Activated CD4-positive, alpha-beta T cell treated with anti-CD3 and anti-CD28 coated beads, Interleukin-2, amount 10 ng/mL, durations not matched to agents 7 days and 5 days (primary cell): ENCODE measurements at places on chromosomes 5 and 9.

DNA sequence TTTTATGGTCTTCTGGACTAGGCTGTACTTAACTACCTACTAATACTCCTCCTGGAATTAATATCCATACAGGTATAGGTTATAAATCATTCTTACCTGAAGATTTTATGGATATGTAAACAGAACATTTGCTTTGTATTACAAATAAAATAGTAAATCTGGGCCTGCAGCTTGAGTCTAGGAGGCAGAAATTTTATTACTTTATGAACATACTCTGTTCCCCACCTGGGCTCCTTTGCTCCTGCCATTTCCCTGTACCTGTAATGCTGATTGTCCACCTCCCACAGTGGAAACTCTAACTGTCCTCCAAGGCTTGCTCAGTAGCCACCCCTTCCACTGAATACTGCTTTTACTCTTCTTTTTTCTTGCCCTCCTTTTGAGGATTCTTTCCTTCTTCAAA, 108.0 kb downstream of the PAM start:
- no peak for DNase-seq

DNA sequence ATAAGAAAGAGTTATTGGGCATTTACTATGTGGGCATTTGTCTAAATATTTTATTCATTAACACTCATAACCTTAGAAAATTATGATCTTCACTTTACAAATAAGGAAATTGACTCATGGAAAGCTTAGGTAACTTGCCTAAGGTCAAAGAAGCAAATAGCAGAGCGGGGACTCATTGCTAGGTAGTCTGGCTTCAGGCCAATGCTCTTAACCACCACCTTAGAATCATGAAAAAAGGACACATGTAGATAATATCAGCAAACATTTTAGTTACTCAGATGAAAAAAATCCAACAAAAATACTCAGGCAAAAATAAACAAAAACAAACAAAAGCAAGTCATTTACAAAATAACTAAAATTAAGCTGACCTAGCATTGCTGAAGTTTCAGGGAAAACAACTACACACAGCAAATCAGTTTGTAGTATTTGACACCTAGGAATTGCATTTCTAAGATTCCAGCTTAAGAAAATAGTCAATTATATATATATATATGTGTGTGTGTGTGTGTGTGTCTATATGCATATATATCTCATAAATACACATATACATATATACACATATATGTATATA, 166.0 kb downstream of the HMHB1 start:
- DNase-seq, result no peak

GRCh38 chr9:113567361-113568080, 104.0 kb downstream of the RGS3 start:
- no peak for DNase-seq

DNA sequence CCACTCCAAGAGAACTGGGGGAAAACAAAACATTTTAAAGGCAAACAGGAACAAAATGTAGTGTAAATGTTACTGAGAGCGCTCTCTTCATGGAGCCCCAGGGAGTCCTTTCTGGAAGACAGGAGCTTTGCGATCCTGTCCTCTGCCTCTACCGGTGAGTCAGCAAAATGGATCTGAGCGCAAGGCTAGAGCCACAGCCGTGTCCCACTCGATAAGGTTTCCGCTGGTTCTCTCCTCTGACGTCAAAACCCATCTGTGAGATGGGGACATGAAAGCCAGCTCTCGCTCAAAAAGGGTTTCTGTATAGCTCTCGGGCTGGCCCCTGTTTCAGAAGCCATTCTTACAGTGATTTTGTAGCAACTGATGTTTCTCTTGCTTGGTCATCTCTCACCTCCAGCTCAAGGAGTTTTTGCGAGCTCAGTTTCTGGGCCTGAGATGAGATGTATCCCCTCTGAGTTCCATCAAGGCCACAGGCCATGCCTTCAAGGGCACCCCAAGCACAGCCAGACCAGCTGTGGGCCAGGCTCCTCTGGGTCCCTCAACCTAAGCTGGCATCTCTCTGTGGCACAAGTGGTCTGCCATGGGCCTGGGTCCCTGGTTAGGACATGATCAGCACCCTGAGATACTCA, 101.6 kb downstream of the FSTL4 start:
- DNase-seq, result no peak

- DNase-seq, result no peak
These were observed 24.9 kb downstream of the LIFR start for GRCh38 chr5:38531518-38531917.

DNA sequence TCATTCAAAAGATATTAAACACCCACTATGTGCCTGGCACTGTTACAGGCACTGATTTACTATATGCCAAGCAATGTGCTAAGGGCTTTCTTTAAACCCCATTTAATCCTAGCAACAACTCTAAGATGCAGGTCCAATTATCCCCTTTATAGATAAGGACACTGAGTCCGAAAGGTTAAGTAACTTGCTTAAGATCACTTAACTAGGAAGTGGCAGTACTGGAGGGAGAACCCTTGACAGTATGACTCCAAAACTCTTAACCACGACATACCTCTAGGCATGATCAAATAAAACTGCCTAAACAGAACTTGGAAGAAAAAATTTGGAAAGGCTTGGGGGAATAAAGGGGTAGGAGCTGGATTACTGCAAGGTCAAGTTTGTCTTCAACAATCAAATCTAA, 1.7 kb downstream of the RAB14 start:
- no peak for DNase-seq

DNA sequence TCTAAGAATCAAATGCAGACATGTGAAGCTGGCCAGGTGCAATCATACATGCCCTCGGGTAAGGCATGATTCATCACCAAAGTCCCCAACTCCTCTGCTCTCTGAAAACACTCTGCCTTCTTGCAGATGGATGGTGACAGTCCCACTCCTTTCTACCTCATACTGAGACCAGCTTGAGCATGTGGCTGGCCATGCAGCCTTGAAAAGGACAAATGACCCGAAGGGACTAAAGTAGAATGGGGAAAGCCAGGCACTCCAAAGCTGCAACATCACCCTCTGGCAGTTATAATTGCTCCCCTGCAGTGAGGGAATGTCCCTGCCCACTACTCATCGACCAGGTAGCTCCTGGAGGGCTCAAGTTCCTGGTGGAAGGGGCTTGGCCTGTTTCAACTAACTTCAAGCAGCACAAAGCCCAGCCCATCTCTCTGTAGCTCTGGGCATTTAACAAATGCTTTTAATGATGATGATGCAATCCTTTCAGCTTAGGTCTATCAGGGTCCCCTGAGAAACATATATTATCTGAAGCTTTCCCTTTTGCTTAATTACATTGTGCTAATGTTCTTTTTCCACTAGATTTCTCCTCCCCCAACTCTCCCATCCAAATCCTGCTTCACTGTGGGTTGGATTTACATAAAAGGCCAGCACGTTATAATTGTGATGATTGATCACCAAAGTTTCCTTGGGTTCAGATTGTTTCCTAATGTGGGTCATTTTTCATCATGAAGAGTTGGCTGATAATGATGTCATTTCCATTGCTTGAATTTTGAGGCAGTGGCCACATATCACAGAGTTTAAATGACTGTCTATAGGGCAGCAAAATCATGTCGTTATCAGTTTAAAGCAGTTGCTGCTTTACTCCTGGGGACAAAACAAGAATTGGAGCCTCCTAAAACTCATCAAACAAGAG, 436.5 kb upstream of the SLC30A5 start:
- no peak for DNase-seq

GRCh38 chr5:68139611-68140441, 75.7 kb upstream of the PIK3R1 start:
- DNase-seq, result no peak

GRCh38 chr9:117672369-117672768, 31.8 kb upstream of the TLR4 start:
- no peak for DNase-seq

GRCh38 chr5:109230369-109230768, 179.4 kb downstream of the PJA2 start:
- DNase-seq, result no peak

GRCh38 chr9:134724912-134725604, 83.5 kb downstream of the COL5A1 start:
- no peak for DNase-seq

GRCh38 chr5:171623551-171624097, 162.0 kb upstream of the SMIM23 start:
- no peak for DNase-seq

DNA sequence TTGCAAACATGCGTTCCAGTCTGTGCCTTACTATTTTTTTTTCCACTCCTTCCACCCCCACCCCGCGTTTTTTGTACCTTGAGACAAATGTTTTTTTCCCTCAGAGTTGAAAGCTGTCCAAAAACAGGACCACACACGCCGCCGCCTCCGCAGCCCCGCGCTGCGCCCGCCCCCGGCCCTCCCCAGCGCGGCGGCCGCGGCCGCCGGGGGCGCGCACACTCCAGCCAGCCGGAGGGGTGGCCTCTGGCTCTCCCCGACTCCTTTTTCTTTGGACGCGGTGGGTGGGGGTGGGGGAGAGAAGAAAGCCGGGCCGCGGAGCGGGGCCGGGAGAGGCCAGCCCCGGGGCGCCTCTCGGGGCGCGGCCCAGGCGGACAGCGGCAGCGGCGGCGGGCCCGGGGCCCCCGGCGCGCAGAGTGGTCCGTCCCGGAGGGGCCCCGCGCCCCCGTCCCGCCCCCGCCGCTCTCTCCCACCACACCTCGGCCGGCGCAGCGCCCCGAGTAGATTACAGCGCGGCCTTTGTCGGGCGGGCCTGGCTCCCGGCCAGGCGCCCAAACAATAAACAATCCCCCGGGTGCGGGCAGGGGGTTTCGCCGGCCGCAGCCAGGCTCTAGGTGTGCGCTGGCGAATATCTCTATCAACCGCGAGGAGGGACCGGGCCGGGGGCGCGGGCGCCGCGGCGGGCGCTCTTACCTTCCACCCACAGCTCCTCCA, 10.9 kb downstream of the PTCH1 start:
- DNase-seq, result no peak

GRCh38 chr9:116420993-116421538, 266.0 kb upstream of the TRIM32 start:
- DNase-seq, result no peak

DNA sequence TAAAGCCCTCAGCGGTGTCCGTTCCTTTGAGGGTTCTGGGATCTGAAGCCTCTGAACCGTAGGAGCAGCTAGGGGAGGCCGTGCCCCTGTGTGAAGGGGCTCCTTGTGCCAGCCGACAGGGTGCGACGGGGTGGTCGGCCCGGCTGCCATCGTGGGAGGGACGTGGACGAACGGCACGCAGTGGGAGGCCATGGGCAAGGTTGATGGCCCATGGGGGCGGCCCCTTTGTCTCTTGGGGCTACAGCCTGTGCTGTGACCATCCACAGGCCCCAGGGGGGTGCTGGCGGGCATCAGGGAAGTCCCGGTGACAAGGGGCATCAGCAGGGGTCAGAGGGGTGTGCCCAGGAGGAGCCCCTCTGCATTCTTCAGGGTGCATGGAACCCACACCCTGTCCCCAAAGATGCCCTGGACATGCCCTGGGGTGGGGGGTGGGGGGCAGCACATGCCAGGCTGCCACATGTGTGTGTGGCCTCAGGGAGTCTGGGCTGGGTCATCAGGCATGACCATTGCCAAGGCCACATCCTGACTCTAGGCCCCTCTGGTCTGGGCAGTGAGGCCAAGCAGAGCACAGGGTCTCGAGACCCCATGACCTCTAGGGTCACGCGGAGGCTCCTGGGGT, 49.6 kb upstream of the CACNA1B start:
- DNase-seq, result no peak

DNA sequence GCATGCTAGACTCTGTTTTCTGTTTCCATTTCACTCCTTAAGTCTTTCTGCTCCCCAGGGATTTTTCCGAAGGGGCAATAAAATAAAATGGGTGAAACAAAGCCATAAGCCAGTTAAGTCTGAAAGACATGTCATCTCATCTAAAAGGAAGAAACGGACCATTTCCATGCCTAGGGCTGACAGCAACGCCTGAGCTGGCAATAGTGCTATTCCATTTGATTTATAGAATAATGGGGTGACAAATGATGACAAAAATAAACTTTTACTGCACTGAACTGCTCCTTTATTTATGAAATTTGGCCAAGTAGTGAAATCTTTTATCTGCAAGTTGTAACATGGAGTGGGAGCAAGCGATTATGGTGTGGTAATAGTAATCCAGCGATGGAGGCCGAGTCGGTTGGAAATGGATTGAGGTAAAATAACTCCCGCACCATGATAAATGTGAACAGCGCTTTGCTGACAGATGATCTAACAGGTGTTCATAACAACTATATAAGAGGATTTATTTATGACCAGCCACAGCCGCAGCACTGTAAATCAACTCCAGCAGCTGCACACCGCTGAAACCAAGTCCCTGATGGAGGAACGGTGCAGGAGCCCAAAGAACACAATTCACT, 219.8 kb upstream of the TBCA start:
- no peak for DNase-seq

GRCh38 chr5:133409210-133409674, 203.1 kb downstream of the FSTL4 start:
- no peak for DNase-seq

DNA sequence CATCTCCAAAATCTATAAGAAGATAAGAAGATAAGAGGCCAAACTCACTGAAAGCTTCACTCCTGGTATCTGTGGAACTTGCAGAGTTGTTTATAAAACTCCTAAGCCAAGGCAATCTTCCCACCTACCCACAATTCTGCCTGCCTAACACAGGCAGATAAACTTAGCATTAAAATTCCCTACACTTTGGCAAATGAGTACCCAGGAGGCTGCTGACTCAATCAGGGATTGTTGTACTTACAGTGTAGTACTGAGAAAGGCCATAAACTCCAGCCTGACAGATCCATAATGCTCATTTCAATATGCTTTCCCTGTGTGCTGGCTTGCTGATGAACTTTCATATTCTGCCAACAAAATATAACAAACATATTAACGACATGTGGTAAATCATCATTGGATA, 725.2 kb downstream of the BRINP1 start:
- DNase-seq, result no peak

DNA sequence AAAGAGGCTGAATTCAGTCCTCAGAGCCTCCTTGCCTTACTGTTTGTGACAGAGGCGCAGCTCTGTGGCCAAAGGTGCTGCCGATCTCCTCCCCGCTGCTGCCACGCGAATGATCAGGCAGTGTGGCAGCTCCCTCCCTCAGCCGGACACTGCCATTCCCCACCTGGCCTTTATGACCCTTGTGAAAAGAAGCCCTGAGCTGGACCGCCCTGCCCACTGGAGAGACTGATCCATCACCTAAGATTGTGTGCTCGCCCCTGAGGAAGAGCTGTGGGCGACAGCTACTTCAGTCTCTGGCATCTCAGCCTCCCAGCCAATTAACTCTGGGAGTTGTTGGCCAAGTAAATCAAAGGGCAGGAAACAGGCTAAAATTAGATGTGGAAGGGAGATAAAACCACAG, 90.9 kb downstream of the CARTPT start:
- DNase-seq, result no peak

DNA sequence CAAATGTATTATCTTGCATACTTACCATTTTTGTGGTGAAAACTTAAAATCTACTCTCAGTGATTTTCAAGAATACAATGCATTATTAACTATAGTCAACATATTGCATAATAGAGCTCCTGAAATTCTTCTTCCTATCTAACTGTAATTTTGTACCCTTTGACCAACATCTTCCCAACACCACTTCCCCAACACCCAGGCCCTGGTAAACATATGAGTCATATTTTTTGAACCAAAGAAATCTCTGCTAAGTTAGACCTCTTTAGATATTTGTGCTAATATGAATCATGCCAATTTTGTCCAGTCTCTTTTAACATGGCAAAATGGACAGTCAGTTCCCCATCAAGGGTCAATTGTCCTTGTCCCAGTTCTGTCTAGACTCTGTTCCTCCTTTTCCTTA, 18.5 kb upstream of the RGS7BP start:
- DNase-seq, result no peak
